Omental fat pad (tissue), 4 donors: ENCODE measurements at places on chromosomes 12 and 14.

DNA sequence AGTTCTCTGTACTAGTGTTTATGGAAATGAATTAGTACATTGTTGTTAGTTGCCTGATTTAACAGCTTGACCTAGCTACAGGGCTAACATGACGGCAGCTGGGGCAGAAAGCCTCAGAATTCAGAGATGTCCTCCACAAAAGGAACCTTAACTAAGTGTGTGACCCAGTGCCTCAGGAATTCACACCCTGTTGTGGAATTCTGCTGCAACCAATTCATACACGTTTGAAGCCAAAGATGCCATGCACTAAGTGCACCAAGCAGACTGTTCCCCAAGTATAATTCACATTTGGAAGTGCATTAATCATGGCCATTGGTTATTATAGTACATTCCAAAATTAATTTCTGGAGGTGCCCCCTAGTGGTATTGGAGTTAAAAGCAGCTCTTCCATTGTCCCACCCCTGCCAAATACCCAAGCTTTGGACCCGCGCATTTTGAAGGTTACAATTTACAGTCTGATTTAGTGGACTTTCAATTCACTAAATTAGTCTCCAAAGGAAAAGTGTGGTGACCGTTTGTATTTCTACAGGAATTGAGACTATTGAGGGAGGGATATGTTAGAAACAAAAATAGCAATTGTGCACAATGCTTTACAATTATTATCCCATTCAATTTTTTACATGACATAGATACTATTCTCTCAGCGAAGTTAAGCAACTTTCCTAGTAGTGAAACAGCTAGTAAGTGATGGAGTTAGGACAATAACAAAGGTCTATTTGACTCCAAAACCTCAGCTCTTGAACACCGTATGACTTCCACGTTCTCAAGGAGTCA lies 85.9 kb downstream of the PAX9 start:
- DNase-seq, result no peak

DNA sequence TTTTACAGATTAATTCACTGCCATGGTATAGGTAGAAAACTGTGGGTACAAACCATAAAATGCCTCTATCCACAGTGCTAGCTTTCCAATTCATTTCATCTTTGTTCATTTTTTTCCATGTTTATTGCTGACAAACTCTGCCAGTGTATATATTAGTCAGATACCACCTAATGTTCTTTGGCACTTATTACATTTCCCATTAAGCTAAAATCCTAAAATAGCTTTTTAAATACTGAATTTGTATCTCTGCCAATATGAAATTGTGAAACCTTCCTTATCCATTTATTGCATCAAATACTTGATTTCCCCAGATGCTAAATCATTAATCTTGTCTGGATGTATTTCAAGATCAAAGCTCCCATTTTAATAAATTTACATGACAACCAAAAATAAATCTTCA lies 150.1 kb upstream of the FSCB start:
- no peak for DNase-seq

- DNase-seq, result no peak
Observed at GRCh38 chr12:93247313-93247991, 130.3 kb upstream of the NUDT4 start.

GRCh38 chr14:56149995-56150394 lies 31.8 kb downstream of the PELI2 start:
- no peak for DNase-seq

GRCh38 chr14:95409477-95410272 lies 90.0 kb upstream of the CLMN start:
- no peak for DNase-seq
